Thoracic aorta (tissue), 2 donors: ENCODE measurements at places on chromosomes 4 and X.

DNA sequence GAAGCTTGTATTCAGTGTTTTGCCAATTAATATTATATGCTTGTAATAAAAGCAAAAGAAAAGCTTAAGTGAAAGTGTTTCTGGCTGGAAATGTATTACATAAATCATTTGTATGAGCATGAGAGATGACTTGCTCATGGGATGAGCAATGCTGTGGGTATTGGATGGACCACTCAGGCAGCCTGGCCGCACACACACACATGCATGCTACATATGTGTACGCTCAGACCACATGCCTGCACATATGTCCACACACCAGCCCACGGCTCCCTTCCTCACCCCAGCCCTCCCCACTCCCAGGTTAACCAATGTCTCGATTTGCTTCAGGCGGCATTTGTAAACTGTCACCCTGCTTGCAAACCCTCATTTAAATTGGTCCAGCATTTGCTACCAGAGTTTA lies 55.9 kb downstream of the CPLX1 start:
- DNase-seq = no peak
- H3K4me1 ChIP-seq = no peaks in the 10 kb centered on the region
- no peak overlapping the region for H3K4me3 ChIP-seq
- peaks cover 72% of the 10 kb centered on the region for H3K36me3 ChIP-seq
- H3K27me3 ChIP-seq = no peaks in the 10 kb centered on the region

DNA sequence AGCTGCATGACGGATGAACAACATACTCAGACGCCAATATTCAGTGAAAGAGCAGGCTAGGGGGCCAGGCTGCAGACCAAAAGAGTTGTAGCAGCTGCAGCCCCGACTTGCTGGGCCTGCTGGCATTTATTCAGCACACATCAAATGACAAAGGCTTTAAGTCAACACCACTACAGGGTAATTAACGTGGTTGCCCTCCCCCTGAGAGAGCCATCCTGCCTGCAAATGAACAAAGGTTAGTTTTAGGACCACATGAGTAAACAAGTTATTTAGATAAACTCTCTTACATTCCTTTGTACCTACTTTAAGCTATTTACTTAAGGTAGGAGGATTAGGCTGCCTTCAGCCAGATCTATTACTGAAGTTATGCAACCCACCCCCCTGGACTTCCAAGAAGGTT lies 1329.1 kb downstream of the PCDH18 start:
- no peaks in the 10 kb centered on the region for H3K36me3 ChIP-seq
- H3K27ac ChIP-seq = no peak overlapping the region
- no peaks in the 10 kb centered on the region for H3K4me1 ChIP-seq
- H3K27me3 ChIP-seq = no peaks in the 10 kb centered on the region
- DNase-seq = no peak
- H3K4me3 ChIP-seq = no peak overlapping the region

DNA sequence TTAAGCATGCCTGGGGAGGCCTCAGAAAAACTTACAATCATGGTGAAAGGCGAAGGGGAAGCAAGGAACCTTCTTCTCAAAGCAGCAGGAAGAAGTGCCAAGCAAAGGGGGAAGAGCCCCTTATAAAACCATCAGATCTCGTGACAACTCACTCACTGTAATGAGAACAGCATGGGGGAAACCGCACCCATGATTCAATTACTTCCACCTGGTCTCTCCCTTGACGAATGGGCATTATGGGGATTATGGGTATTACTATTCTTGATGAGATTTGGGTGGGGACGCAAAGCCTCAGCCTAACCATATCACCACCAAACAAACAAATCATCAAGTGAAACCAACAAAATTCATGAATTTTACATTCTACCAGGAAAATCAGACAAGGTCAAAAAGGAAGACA lies 76.7 kb upstream of the TAB3 start:
- H3K27me3 ChIP-seq = no peaks in the 10 kb centered on the region
- H3K27ac ChIP-seq = no peak overlapping the region
- no peak for DNase-seq
- H3K36me3 ChIP-seq = no peaks in the 10 kb centered on the region
- H3K4me3 ChIP-seq = no peak overlapping the region

- H3K4me3 ChIP-seq = no peak overlapping the region
- no peaks in the 10 kb centered on the region for H3K4me1 ChIP-seq
- H3K27ac ChIP-seq = no peak overlapping the region
- DNase-seq = no peak
- H3K27me3 ChIP-seq = no peaks in the 10 kb centered on the region
Observed at GRCh38 chrX:21373001-21373400, 1.2 kb upstream of the CNKSR2 start.

DNA sequence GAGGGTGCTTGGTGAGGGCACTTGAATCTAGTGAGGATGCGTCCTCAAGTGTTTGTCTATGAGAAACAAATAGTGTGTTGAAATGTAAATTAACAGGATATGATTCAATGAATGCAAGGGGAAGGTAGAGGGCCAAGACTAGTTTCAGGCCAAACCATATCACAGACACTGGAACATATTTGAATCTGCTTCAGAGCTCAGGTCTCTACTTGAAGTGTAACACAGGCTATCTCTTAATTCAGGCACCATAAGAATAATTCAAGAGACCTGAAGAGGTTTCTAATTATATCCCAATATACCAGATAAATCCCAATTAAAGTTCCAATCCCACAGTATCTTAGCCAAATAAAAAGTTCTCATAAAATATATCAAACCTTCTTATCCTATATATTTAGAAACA lies 146.5 kb upstream of the INTU start:
- no peak overlapping the region for H3K27ac ChIP-seq
- no peaks in the 10 kb centered on the region for H3K27me3 ChIP-seq
- H3K36me3 ChIP-seq = no peaks in the 10 kb centered on the region
- H3K4me1 ChIP-seq = no peaks in the 10 kb centered on the region
- no peak for DNase-seq

DNA sequence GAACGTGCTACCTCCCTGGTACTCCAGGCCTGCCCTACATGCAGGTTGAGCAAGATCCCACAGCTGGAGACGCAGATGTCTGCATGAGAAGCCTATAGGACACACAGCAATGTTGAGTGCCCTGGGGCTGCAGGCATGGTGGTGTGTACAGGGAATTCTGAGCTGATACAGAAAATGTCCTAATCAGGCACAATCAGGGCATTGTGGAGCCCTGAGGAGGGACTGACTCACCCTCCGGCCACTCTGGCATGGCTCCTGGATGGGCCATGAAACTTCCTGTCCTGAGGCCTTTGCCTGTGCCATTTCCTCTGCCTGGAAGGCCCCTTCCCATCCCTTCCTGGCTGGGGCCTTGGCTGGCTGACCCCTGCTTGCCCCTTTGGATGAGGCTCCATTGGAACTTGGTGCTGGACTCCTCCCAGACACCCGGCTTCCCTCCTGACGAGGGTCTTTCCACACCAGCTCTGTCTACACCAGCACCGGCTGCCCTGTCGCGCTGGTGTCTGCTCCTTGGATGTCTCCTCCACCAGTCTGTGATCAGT lies 16.7 kb upstream of the AFAP1 start:
- H3K4me3 ChIP-seq = no peak overlapping the region
- H3K36me3 ChIP-seq = no peaks in the 10 kb centered on the region
- H3K4me1 ChIP-seq = peaks cover 28% of the 10 kb centered on the region
- no peaks in the 10 kb centered on the region for H3K27me3 ChIP-seq

GRCh38 chr4:104032896-104033295 lies 313.1 kb upstream of the TACR3 start:
- no peaks in the 10 kb centered on the region for H3K27me3 ChIP-seq
- DNase-seq = no peak
- H3K27ac ChIP-seq = no peak overlapping the region
- H3K36me3 ChIP-seq = no peaks in the 10 kb centered on the region

GRCh38 chr4:86891762-86892635 lies at the start of gene C4orf36:
Gene C4orf36 (minus strand): TSS chr4:86892422. CDS start chr4:86891520, 902 bp downstream.
- H3K27me3 ChIP-seq = no peaks in the 10 kb centered on the region
- no peaks in the 10 kb centered on the region for H3K36me3 ChIP-seq
- H3K4me3 ChIP-seq = peak within 1 kb of the TSS; percentile 93

DNA sequence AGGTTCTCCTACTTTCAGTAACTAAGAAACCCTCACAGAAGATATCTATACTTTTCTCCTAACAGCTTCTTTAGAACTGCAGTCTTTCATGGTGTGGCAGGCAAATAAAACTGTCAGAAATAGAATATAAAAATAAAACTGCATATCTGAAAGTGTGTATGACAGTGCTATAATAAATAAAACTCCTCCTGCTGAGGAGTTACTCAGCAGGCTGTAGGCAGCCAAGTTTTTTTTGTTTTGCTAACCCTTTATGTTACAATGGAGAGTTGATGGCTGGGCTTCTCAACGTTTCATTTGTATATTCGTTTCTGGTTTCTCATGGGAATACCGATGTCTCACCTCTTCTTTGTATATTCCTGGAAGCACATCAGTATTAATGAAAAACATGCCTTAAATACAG lies 18.2 kb upstream of the UGT2B10 start:
- DNase-seq = no peak
- no peaks in the 10 kb centered on the region for H3K36me3 ChIP-seq
- H3K27me3 ChIP-seq = no peaks in the 10 kb centered on the region
- H3K27ac ChIP-seq = no peak overlapping the region
- H3K4me3 ChIP-seq = no peak overlapping the region
- no peaks in the 10 kb centered on the region for H3K4me1 ChIP-seq

GRCh38 chrX:1918780-1919179 lies 303.9 kb downstream of the ASMT start:
- H3K27me3 ChIP-seq = no peaks in the 10 kb centered on the region
- H3K27ac ChIP-seq = no peak overlapping the region
- DNase-seq = no peak
- no peaks in the 10 kb centered on the region for H3K4me1 ChIP-seq
- no peak overlapping the region for H3K4me3 ChIP-seq

DNA sequence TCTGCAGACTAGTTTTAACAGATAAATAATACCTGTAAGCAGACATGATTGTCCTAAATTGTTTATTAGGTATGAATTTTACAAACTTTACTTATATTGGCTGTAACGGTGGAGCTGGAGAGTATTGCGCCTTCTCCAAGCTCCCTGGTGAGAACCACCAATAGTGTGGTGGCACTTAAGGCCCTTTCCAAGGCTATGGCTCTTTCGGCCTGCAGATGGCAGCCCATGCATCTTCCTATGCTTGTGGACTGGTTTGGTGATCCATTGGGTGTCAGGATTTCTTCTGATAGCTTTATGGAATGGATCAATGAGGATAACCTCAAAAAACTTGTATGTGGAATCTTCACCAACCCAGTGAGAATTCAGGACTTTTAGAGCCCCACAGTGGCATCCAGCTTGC lies 7.8 kb downstream of the LARP1B start:
- no peaks in the 10 kb centered on the region for H3K27me3 ChIP-seq
- no peak overlapping the region for H3K4me3 ChIP-seq
- no peaks in the 10 kb centered on the region for H3K4me1 ChIP-seq
- no peak overlapping the region for H3K27ac ChIP-seq
- no peaks in the 10 kb centered on the region for H3K36me3 ChIP-seq
- no peak for DNase-seq

DNA sequence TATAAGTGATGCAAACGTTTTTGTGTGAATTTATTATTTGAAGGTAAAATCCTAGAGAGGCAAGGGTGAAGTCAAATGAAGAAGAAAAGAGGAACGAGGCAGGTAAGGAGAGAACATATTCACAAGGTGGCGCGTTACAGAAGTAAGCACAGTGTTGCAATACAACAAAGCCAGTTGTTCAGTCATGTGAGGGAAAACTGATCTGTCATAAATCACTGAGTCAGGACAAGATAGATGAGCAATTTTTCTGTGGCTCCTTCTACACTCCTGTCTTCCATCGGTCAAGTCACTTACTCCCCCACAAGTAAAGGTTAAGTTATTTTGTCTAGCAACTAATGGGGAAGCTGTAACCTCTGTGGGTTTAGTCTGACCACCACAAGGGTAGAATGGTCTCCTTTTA lies 203.0 kb upstream of the GK2 start:
- peaks cover 8% of the 10 kb centered on the region for H3K4me1 ChIP-seq
- H3K36me3 ChIP-seq = no peaks in the 10 kb centered on the region
- DNase-seq = no peak
- no peak overlapping the region for H3K4me3 ChIP-seq
- no peaks in the 10 kb centered on the region for H3K27me3 ChIP-seq

GRCh38 chr4:76199664-76200211 lies 13.9 kb downstream of the SCARB2 start:
- peak overlapping the region; percentile 27 for H3K4me3 ChIP-seq
- no peaks in the 10 kb centered on the region for H3K36me3 ChIP-seq
- no peaks in the 10 kb centered on the region for H3K27me3 ChIP-seq
- peaks cover 78% of the 10 kb centered on the region for H3K4me1 ChIP-seq

DNA sequence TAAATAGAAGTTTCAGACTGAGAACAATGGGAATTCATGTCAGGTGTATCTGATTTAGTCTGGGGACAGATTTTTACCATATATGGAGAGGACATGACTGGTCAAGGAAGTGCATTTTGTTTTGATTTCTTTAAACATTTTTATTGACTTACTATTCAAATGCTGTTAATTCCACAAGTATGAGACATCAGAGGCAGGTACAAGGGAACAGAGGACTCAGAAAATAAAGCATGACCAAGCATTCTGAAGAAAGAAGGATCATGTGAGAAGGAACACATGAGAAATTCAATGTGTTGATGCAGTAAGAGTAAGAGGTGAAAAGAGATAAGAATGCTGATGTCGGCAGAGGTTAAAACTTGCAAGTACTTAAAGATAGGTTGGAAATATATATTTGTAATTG lies 1452.6 kb downstream of the PCDH7 start:
- H3K36me3 ChIP-seq = no peaks in the 10 kb centered on the region
- no peaks in the 10 kb centered on the region for H3K27me3 ChIP-seq
- no peaks in the 10 kb centered on the region for H3K4me1 ChIP-seq
- no peak overlapping the region for H3K27ac ChIP-seq

DNA sequence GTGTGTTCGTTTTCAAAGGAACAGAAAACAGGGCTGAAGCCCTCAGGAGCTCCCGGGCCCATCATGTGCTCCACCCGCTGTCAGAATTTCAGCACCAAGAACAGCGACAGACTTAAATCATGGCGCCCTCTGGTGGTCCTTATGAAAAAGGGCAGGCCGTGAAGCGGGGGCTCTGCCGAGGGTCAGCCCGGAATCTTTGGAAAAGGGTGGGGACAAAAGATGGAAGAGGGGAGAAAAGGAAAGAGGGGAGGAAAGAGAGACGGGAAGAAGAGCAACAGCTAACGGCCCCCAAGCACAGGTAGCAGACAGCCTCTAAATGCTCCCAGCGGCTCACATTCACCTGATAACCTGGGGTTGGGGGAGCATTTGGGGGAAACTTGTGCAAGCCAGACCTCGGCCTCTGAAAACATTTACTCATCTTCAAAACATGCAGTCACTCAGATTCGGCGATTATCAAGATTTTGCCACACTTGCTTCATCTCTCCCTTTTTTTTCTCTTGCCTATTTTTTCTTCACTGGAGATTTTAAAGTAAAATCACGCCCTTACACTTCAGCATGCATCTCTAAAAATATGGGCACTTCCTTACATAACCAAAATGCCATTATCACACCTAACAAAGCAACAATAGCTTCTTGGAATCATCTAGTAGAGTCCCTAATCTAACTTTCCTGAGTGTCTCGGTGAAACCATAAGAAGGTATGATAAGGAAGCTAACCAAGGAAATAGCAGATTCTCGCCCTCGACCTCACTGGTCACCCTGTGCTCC lies 28.1 kb upstream of the MAN2B2 start:
- no peak for DNase-seq
- H3K27ac ChIP-seq = no peak overlapping the region
- H3K36me3 ChIP-seq = no peaks in the 10 kb centered on the region
- H3K4me3 ChIP-seq = no peak overlapping the region
- no peaks in the 10 kb centered on the region for H3K27me3 ChIP-seq
